Calu3 (cell line): ENCODE measurements at places on chromosomes 6 and 20.
A peak's percentile ranks its signal among the peaks of the same experiment; 100 is the strongest.

DNA sequence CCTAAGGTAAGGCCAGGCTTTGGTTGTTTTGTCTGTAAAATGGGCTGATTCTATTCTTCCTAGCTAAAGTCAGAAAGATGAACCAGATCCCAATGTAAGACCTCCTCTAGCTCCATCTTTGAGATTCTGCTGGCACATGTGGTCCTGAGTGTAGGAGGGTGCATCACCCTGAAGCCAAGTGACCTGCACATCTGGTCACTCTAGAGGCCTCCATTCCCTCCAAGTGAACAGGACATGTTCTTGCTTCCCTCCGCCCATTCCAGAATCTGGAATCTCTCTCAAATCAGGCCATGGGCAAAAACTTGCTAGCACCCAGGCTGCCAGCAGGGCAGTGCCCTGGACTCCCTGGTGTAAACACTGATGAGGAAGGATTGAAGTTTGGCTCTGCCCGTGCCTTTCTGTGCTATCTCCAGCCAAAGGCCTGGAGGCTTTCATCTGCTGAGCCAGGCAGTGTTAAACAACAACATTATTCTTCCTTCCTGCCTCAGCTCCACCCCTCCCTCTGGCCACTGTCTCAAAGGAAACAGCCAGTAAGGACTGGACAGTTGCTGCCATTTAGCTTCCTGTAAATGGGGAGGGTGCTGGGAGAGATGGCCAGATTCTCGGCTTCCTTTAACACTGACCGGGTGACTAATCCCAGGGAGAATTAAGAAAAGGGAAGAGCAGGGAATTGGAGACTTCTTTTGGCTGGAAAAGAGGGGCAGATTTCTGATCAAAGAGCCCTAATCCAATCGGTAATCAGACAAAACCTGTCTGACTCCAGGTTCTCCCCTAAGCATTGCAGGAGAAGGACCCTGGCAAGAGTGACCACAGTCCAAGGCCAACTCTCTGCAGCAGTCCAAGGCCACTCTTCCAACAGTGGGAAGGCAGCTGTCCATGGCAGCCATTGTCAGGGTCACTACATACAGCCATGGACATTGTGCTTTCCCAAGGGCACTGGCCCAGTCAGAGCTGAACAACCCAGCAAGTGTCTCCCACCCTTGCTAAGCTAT lies 19.5 kb upstream of the ADGRF1 start:
- DNase-seq = no peak

GRCh38 chr6:126807876-126808275 lies 310.6 kb upstream of the RSPO3 start:
- DNase-seq = no peak

DNA sequence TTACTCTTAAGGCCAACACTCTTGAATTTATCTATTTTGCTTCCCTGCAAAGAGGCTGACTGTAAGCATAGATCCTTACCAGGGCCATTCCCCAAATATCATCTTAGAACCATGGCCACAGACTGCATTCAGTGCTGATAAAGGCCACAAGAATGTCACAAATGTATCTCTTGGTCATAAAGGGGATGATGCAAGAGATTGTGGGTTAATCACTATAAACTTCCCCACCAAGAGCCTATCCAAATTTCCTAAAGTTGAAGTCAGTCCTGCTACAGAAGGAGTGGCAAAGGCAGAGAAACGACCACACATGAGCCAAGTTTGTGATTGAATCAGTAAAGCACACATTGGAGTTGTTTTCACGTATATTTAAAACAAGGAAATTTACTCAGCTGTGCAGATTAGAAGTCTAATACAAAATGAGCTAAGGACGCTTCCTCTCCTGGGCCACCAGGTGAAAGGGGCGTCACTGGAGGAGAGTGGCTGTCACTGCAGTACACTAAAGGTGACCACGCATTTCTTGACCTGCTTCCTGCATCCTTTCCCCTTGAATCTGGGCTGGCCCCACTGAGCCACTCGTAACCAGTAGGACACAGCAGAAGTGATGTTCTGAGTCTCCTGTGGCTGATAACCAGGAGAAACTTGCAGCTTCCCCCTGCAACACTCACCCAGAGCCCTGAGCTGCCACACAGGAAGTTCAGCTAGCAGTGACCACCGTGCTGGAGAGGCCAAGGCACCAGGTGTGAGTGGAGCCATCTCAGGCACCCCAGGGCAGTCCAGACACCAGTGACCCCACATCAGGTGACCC lies 181.9 kb downstream of the SYNDIG1 start:
- DNase-seq = no peak

GRCh38 chr6:133542056-133542821 lies 301.1 kb downstream of the EYA4 start:
- DNase-seq = no peak

DNA sequence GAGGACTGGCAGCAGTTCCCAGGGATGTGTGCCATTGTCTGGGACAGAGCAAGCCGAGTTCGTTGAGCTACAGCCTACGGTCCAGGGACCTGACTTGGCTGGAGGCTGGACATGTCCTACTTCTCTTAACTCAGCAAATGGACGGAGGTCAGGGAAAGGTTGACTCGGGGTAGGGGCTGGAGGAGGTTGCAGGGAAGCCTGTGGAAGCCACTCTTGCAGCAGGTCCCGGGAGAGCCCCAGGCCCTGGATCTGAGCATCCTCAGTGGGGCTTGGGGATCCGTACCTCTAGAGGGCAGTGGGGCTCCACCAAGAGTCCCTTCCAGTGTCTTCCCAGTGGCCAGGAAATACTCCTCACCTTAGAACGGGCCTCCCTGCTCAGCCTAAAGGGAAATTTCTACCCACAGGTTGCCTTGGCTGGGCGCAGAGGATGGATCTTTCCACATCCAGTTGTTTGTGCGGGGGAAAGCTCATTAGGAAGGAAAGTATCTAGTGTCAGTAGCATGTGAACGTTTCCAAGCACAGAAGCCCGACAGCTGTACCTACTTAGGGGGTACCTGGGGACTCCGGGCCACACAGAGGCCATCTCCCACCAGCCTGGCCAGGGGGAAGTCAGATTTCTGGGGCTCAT lies 170.2 kb downstream of the NFATC2 start:
- DNase-seq = peak; percentile 89

DNA sequence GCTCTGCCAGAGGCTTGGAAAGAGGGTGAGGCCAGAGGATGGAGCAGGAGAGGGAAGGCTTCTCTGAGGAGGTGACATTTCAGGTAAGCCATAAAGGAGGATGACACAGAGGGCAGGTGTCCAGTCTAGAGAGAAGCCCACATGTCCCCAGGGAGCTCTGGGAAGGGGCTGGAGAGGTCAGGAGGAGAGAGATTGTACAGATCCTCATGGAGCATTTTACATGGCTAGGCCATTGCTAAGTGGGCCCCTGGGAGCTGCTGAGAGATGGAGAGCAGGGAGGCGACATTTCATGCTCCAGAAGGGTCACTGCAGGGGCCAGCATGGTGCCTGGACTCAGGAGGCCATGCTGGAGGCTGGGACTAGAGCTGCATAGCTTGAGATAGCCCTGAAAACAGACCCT lies 124.5 kb downstream of the TOX2 start:
- DNase-seq = no peak

- no peak for DNase-seq
These were observed 503.1 kb downstream of the ADGRB3 start for GRCh38 chr6:69138148-69138547.

GRCh38 chr6:71079677-71080076 lies 122.8 kb upstream of the B3GAT2 start:
- no peak for DNase-seq
